ENCODE measurements at places on chromosomes 3 and 15.

GRCh38 chr3:188720636-188721035, 451.1 kb upstream of the TPRG1 start:
- no peak for DNase-seq

- no peak for DNase-seq
Measured at GRCh38 chr3:81170298-81170697, 591.1 kb downstream of the GBE1 start.

- DNase-seq = no peak
Measured at GRCh38 chr3:112965656-112966055, 9.2 kb downstream of the CD200R1 start.

DNA sequence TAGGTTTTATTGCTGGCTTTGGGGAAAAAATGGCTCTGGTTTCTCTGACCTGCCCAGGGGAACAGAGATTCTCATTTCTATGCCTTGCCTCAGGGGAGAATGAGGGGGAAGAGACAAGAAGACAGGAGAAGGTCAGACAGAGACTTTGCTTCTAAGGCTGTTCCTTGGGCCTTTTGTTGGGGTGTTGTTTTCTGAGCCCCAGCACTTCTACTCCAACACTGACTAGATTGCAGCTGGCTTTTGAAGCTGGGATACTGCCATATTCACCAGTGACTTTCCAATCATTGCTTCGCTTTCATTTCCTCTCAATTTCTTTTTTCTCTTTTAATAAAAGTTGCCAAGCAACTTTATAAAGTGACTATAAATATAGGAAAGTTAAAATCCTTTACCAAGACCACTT, 143.2 kb upstream of the ARHGEF26 start:
- no peak for DNase-seq

DNA sequence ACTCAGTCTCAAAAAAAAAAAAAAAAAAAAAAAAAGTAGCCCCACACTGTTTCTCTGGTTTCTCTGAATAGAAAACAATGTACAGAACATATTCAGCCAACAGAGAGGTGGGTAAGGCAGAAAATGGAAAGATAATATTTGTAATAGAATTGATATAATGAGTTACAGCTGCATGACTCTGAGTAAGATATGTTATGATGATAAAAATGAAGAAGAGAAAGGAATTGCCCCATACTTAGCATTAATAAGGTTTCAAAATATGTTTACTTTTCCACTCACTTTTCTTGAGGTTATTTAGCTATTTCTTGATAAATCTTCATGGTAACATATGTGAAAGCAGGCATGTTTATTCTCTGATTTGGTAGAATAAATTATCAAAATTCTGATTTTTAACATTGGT, 100.9 kb upstream of the ROBO2 start:
- DNase-seq = no peak

GRCh38 chr3:197420566-197420965, 122.2 kb upstream of the DLG1 start:
- no peak for DNase-seq
